ENCODE measurements at places on chromosomes 2 and 18.

GRCh38 chr2:71952572-71953188 is 195.0 kb downstream of the CYP26B1 start:
- no peak for DNase-seq

GRCh38 chr2:212294816-212295215 is 243.8 kb downstream of the ERBB4 start:
- DNase-seq = no peak

- DNase-seq = no peak
These were observed 769.7 kb downstream of the LRRTM4 start for GRCh38 chr2:76752506-76752905.

GRCh38 chr2:25131567-25132298 is 36.6 kb downstream of the POMC start:
- peak; percentile 11 for DNase-seq

DNA sequence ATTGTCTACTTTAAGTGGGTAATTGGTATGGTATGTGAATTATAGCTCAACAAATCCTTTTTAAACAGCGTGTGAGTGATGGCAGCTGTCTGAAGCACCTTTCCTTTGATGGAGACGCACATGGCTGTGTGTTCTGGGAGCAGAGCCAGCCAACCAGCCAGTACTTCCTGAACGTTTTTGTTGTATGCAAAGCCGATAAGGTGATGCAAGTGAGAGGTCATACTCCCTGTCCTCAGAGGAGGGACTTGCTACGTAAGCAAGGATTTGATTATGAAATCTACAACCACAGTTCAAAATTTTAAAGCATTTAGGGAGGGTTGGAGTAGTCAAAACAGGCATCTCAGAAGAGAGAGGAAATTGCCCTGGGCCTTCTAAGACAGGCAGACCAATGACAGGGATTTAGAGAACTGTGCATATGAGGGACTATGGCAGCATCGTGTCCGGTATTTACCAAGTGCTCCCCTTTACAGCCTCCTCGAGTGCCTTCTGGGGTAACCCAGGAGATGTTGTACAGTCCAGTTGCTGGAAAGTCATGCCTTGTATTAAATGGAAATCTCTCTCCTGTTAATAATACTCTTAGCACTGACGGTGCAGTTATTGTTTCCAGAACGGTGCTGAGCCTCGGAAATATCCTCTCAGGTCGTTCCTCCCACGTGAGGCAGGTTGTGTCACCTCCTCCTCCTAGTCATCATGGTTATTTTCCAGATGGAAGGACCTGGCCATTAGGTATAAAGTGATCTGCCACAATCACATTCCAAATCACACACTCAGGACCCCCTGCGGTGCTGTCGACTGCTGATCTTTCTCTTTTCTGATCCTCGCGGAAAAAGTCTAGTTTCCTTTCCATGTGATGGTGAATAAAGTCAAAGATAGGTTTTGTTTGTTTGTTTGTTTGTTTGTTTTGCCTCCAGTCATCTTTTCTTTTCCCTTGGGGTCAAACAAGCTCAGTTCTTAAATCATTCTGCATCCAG is 28.4 kb downstream of the ARHGEF4 start:
- DNase-seq = peak; percentile 24

GRCh38 chr2:36559221-36559942 is 38.6 kb downstream of the FEZ2 start:
- DNase-seq = no peak

DNA sequence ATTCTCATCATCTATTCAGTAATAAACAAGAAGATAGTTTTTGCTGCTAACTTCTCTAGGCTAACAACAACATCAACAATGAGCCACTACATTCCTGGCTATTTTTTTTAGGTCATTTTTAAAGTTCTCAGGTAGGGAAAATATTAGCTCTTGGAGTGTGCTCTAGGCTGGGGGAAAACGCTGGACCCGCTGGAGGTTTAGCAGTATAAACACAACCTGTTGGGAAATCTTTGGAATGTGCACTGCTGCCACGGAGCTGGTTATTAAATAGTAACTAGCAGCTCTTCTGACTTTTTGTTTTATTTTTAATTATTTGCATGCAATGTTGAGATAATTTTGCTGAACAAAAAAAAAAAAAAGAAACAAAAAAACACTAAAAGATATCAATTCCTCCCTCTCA is 892.1 kb upstream of the ACVR2A start:
- DNase-seq = no peak

DNA sequence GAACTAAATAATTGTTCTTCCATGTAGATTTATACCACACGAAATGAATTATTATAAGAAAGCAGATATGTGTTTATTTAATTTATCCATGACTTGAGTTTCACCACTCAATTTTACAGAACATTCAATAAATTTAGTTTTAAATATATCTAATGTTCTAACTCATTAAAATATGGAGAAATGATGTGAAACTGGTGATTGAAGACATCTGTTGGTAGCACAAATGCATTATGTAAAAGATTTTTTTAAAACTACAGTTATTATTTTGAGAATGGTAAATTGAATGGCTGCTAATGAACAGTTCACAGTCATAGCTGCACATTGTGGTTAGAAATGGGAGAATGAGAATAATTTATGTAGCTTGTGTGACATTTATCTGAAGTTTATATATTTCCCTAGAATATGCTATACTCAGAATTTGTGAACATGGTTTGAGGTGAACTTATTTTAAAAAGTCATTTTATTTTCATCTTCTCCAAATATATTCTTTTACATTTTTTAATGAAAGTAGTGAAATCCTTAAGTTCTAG is 203.5 kb downstream of the DPP4 start:
- no peak for DNase-seq

DNA sequence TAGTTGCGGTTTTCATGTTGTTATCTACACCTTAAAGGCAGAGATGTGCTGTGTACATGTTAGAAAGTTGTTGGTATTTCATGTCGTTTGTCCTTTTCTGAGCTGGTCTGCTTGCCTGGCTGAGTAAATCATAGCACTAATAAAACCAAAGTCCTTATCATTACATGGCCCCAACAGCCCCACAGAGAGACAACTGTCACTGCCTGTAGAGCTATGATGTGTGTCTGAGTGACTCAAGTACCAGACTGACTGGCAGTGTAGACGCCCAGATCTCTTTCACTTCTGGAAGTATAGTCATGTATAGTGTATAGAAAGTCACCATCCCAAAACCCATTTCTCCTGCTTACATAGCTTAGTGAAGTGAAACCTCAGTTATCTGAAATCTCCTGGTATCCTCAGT is 4.3 kb downstream of the SOCS6 start:
- DNase-seq = no peak

DNA sequence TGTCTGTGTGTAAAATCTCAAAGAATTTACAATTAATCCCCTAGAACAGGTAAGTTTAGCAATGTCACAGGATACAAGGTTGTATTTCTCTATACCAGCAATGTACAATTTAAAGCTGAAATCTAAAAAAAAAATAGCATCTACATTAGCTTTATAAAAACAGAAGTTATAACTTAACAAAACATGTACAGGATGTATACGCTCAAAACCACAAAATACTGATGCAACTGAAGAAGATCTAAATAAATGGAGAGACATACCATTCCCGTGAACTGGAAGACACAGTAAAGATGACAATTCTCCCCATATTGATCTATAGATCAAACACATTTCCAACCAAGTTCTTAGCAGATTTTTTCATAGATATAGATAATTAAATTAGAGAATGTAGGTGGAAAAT is 17.5 kb upstream of the RANBP2 start:
- no peak for DNase-seq

DNA sequence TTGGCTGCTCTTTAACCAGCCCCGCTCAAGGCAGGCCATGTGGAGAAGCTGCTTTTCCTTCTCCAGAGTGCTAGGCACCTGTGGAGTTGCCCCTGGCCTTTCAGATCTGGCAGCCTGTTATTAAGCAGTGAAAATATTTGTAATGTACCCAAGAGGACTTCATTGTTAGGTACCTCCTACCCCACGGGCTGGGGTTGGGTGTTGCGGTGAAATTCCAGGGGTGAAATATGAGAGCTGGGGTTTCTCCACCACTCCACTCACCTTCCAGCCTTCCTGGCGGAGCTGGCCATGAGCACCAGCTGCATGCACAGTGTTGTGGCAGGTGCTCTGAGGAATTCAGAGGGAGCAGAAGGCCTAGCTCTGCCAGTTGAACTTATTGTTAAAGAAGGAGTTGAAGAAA is 39.1 kb downstream of the NTSR2 start:
- DNase-seq = no peak

- DNase-seq = no peak
These were observed 1425.6 kb upstream of the PIK3C3 start for GRCh38 chr18:40529478-40529877.

DNA sequence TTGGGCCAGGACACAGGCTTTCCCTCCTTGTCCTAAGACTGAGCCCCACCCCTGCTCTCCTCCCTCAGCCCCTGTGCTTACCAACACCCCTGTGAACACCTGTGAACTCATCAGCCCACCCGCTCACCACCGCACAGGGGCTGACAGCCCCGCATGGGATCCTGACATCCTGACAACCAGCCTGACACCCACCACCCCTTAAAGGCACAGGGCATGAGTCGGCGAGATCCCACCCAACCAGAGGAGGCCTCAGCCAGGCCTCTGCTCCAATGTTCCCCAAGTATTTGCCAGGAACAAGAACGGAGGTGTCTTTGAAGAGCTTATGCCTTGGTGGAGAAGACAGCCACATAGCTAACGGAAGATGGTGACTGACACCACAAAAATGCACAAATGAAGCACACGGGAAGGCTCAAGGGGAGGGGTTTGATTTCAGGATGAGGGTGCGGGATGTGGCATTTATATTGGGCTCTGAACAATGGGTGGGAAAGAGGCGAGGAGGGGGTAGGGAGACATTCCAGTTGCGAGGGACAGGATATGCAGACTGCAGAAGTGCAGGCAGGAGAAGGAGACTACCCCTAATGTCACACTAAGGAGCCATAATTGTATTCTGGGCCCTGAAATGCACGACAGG is 11.0 kb downstream of the RAB11FIP5 start:
- DNase-seq = no peak

DNA sequence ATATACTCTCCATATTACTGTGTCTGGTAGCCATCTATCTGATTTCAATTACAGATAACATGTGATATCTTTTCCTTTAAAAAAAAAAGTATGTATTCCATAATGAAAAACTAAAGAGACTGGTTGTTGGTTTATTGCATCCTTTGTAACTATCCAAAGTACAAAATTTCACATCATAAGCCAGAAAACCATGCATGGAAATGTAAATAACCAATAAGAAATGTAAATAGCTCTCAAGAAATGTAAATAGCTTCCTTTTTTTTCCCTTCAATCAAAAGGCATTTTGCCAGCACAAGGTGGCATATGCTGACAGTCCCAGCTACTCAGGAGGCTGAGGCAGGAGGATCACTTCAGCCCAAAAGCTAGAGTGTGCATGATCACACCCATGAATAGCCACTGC is 59.3 kb downstream of the ATL2 start:
- no peak for DNase-seq

DNA sequence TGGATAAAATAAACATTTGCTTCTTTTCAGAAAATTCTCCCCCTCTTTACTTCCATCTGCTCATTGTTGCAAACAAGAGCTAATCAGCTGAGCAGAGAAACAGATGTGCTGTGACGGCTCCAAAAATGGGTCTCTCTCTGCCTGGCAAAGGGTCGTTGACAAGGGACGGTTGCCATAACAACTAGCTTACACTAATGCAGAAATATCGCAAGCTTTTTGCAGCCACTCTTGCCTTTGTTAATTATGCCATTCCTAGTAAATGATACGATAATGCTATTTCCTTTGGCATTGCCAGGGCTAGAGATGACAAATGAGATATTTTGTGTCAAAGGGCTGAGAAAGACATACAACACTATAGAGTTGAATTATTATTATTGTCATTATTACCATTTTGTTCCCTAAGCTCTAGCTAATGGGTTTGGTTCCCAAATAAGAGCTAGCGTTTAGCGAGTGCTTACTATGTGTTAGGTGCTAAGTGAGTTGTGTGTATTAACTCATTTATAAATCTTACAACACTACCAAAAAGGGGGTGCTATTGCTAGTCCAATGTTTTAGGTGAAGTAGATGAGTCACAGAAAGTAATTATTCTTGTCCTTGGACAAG is 46.8 kb downstream of the MYO3B start:
- DNase-seq = no peak

DNA sequence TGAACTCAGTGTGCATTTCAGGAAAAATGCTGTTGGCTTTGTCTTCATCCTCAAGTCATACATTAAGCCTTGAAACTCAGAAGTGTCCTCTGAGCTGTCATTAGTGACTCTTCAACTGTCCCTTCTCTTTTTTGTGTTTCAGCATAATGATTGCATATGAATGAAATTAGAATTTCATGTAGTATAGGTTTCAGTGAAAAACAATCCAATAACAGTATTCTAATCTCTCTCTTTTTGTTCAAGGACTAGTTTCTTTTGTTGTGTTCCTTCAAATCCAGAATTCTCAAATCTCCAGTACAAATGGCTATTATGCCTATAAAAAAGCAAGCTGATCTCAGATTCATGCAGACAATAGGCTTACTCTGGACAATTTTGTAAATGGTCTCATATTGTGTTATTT is 133.5 kb downstream of the QPCT start:
- no peak for DNase-seq

DNA sequence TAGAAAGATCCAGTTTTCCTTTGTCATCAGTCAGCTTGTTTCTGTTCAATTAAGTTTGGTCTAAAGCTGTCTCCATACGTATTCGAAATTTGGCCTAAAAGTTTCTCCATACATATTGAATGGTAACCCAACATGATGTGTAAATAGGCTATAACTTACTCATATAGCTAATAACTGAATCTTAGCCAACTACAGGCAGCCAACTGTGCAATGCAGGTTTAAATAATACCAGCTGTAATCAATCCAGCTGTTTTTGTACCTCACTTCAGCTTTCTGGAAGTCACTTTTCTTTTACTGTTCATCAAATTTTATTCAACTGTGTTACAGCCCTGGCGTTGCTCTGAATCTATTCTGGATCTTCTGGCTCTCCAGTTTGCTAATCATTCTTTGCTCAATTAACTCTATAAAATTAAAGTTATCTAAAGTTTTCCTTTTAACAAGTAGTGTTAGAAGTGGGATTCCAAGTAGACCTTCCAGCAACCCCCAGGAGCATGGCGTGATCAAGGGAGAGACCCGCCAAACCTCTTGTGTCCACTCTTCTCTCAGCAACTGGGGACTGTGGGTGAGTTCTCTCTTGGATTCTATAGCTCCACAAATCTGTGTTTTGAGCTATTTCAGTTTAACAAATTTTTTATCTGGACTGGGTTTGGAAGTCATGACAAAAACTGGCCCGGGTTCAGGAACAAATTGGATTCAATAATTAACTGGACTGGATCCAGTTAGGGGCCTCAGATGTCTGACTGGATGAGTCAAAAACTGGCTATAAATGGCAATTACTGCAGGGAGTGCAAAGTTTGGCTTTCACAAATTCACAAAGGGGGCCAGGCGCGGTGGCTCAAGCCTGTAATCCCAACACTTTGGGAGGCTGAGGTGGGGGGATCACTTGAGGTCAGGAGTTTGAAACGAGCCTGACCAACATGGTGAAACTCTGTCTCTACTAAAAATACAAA is 329.7 kb upstream of the ST6GAL2 start:
- no peak for DNase-seq

All from activated naive CD4-positive, alpha-beta T cell treated with anti-CD3 and anti-CD28 coated beads for 36 hours (primary cell).